Mesendoderm (in vitro differentiated cells): ENCODE measurements at places on chromosomes 11 and 22.

DNA sequence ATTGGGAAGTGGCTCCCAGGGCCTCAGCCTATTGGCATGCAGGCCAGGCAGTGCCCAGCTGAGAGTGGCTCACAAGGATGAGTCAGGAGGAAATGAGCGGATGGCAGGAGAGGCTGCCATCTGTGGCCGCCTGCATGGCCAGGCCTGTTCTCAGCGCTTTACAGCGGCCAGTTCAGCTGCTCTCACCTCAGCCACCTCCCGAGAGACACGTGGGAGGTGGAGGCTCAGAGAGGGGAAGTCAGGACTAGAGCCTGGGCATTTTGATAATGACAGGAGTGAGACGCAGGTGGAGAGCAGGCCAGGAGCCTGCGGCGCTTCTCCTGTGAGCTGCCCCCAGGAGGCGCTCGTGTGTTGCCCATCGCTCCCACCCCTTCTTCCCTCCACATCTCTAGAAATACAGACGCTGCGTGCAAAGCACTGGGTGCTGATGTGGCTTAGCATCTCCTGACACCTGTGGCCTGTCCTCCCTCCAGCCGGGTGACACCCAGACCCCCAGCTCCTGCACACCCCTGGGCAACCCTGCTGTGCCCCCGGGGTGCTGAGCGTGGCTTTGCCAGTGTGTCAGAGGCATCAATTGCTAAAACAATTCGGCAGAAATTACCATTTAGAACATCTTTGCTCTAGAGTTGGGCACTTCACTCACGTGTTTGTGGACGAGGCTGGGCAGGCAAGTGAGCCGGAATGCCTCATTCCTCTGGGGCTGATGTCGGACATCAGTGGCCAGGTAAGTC, 21.4 kb upstream of the PANX2 start:
- peak; percentile 76 for DNase-seq

- no peak for DNase-seq
These were observed 26.8 kb downstream of the MCHR1 start for GRCh38 chr22:40705918-40706682.

GRCh38 chr11:131626788-131627187, 256.4 kb downstream of the NTM start:
- no peak for DNase-seq

DNA sequence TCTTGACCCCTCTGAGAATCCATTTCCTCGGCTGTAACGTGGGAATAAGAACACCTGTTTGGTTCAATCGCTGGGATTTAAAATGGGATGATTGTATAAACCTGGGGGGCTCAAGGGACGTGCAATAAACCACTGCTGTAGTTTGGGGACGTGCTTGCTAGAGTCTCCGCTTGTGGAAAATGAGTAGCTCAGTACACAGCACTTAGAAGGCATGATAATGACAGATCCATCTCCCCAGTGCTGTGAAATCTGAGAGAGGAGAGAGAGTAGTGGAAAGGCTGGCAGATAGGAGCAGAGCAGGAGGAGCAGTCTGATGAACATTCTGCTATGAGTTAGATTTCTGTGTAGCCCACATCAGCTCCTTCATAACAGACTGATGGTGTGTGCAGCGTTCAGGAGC, 256.5 kb downstream of the MN1 start:
- no peak for DNase-seq

DNA sequence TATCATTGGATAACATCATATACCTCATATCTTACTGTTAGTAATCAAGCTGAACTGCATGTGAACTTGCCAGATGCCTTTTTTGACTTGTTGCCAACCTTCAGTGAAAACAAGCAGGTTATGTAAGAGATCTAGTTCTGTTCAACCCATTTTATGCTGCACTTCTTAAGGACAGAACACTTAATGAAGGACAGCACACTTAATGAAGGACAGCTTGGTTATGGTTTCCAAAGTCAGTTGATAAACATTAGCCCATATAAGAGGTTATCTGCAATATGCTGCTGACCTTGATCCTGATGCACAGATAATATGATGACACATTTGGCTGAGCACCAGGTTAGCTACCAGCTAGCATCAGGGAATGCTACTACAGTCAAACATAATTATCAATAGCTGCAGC, 358.7 kb upstream of the PDGFD start:
- no peak for DNase-seq

DNA sequence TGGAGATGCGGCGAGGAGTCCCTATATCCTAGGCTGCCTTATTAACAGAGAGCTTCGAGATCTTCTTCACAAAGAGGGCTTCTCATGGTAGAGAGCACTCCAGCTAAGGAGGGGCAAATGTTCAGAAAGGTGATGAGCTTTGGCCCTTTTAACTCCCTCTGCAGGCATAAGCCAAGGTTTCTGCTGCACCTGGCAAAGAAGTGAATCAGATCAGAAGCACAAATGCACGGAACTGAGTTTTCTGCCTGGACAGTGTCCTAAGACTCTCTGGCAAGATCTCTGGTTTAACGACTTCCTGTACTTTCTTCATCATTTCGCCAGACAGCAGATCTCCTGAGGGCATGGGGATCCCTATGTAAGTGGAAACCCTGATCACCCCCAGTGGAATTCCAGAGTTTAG, 37.2 kb downstream of the POU2AF3 start:
- DNase-seq, result no peak

GRCh38 chr11:56624661-56625110, 10.0 kb upstream of the OR5M1 start:
- peak; percentile 91 for DNase-seq

- no peak for DNase-seq
These were observed 8.9 kb upstream of the LDLRAD3 start for GRCh38 chr11:35934981-35935380.

DNA sequence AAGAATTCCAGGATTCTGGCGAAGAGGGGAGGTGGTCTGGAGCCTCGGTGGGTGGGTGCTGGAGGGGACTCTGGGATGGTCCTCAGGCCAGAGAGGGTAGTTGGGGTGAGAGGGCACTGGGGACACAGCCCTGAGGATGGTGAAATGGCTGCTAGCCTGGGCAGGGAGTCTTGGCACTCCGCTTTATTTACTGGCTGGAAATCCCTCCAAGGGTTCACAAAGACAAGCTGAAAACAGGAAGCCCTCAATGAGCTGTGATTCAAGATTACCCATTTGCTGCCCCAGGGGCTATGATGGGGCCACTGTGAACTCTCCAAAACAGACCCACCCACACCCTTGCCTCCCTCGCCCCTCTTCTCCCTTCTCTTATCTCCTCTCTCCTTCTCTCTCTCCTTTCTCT, 71.9 kb downstream of the FBXO7 start:
- peak; percentile 36 for DNase-seq

- DNase-seq, result no peak
These were observed 20.3 kb upstream of the ME3 start for GRCh38 chr11:86692746-86693145.

GRCh38 chr11:33920838-33921613, 29.1 kb upstream of the LMO2 start:
- no peak for DNase-seq

DNA sequence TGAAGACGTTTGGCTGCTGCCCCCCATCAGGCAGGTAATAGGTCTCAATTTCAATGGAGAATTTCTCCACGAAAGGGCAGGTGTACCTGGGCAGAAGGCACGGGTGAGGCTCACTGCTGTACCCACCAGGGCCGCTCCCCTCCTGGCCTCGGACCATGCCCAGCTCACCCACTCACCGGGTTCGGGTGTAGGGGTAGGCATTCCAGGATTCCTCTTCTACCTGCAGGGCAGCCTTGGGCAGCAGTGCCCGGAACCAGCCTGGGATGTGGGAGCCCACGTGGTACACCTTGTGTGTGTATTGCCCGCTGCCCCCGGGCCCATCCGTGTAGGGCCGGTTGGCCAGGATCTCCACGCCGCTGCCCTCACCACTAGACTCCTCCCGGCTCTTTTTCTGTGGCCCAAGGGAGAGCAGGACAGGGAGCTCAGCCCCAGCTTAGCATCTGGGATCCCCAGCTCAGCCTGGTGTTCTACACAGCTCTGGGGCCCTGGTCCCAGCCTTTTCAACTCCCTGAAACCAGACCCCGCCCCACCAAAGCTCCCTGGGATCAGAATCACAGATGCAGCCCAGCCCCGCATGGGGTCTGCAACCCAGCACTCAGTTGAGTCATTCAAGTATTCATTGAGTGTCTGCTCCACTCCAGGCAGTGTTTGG, 2.7 kb downstream of the PITPNM1 start:
- no peak for DNase-seq

GRCh38 chr11:92222701-92223100, 1.9 kb upstream of the FAT3 start:
- DNase-seq, result no peak

DNA sequence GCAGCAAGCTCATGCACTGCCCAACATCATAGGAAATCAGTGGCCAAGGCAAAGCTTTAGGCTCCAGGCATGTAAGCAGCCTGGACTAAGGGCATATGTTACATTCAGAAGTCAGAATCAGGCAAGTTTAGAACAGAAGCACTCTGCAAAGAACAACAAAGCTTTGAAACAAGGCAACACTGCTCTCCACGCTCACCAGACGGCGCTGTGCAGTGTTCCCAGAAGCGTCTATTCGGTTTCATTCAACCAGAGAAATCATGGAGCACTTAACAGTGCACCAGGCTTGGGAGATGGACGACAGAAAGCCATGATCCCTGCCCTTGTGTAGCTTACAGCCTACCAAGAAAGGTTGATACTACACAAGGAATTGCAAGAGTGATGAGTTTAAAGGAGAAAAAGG, 555.8 kb downstream of the BUD13 start:
- peak; percentile 63 for DNase-seq

DNA sequence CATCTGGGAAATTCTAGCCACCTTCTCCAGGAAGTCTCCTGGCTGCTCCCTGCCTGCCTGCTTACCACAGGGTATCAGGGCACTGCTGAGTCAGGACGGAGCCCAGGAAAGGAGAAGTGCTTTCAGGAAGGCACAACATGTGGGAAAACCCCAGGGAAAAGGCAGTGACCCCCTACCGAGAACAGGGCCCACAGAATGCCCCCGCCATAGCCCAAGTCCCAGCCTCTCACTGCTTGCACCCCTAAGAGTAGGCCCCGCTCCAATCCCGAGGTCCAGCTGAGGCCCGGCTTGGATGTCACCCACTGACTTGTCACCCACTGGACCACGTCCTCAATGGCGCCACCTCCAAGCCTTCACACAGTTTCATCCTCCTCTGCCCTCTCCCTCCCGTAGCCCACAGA, 34.1 kb downstream of the ARAP1 start:
- no peak for DNase-seq

- no peak for DNase-seq
These were observed 34.9 kb downstream of the SBF1 start for GRCh38 chr22:50439871-50440331.

DNA sequence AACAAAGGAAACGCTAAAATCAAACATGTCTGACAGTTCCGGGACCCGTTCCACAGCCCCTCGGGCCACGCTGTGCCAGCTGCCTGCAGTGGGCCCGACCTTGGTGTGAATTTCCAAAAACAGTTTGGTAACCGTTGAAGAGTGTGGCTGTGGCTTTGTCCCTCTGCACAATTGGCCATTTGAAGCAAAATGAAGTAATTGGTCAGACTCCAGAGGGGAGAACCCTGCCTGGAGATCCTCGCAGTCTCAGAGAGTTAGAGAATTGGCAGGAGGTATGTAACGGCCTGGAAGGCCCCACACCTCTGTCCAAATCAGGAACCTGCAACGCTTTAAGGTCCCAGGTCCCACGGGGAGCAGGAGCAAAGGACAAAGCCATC, 26.3 kb downstream of the TRMU start:
- no peak for DNase-seq

DNA sequence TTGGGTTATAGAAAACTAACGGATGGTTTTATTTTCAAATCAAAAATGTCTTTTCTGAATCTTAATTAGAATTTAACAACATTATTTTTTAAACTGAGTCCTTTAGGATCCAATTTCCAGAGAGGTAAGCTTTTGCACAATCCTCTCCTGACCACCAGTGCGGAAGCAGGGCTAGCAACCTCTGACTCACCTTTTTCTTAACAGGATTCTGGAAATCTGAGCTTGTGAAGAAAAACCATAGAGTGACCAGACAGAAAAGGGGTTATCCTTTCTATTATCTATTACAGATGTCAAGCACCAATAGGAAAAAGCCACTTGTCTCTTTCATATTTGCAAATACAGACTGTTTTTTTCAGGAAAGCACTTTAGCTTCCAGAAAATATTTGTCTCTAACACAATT, 25.3 kb downstream of the ALG9 start:
- DNase-seq, result no peak

DNA sequence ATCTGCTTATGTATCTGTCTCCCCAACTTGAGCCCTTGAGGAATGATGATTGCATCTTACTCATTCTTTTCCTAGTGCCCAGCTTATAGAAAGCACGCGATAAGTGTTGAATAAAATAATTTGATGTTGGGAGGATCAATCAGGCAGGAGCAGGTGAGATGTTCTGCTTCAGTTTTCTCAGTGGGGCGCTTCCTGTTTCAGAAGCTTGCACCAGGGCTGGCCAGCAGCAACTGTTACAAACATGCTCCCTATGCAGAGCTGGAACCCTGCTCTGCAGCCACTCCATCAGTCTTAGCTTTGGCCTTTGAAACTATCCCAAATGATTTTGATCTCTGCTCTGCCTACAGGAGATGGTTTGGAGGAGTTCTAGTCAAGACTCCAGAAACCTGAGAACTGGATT, 3.9 kb downstream of the ENDOD1 start:
- DNase-seq, result peak; percentile 43

- no peak for DNase-seq
These were observed 51.9 kb upstream of the EIF3D start for GRCh38 chr22:36580846-36581245.

- no peak for DNase-seq
These were observed 40.1 kb downstream of the DGCR2 start for GRCh38 chr22:19082101-19082500.

DNA sequence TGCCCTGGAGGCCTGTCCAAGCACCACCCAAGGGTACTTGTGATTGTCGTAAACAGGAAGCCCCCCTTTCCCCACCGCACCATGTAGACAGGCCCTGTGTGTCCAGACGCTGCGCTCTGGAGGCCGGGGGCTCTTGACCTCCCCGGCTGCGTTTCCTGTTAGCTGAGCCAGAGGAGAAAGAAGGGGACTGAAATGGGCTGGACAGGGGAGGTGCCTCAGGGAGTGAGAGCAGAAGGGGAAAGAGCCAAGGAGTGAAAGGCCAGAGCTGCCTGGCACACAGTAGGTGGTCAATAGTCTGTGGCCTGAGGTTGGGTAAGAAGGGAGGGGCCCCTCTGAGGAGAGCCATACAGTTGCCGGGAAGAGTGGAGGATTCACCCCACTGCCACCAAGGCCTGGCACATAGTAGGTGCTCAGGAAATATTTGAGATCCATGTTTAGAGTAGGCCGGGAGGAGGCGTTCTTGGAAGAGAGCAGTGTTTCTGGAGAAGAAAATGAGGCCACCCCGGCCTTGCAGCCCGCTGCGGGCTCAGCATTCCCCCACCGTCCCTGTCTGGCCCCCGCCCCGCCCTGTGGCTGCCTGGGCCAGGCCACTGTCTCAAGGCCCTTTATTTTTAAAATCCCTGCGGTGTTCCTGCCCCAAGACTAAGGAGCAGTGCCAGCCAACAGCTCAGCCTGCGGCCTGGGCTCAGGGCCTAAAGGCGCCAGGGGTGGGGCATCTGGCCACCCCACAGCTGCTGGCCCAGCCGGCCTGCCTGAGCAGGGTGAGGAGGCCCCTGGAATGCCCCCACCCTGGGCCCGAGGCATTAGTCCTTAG, 13.6 kb upstream of the CDC42EP1 start:
- peak; percentile 92 for DNase-seq
